ENCODE measurements at places on chromosomes 7 and 10.
A peak's percentile ranks its signal among the peaks of the same experiment; 100 is the strongest.

DNA sequence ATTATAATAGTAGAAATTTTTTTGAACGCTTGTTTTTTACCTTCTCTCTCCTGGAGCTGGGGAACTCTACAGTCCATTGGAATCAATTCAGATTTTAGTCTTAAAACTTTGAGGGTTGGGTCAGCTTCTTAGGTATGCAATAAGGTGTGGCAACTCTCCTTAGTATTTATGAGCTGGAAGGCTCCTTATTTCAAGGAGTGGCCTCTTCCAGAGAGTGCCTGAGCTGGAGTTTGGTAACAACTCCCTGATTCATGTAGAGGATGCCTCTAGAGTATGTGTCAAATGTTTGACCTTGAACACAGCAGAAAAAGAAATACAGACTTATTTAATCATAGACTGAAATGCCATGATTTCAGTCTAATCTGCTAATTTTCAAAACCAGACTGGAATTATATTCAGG lies 11.1 kb downstream of the CDK14 start:
- no peak for DNase-seq

GRCh38 chr7:1693991-1694524 lies 24.0 kb downstream of the ELFN1 start:
- DNase-seq = peak; percentile 62

GRCh38 chr7:69600710-69601519 lies 2.6 kb downstream of the AUTS2 start:
- DNase-seq = no peak

DNA sequence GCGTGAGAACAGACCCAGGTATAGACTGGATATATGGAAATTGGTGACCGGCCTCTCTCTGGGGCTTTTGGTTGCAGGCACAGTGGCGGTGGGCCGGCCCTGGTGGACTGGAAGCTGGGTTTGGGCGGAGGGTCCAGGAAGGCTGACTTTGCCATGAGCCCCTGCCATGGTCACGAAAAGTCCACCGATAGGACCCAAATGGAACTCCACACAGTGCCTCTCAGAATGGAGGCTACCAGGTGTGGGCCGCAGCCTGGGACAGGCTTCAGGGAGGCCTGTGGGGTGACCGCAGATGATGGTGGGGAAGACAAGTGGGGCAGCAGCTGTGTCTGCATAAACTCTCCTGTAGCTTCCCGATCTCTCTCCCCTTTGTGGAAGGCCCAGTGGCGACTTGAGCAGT lies 123.2 kb downstream of the DNAJB6 start:
- DNase-seq = no peak

DNA sequence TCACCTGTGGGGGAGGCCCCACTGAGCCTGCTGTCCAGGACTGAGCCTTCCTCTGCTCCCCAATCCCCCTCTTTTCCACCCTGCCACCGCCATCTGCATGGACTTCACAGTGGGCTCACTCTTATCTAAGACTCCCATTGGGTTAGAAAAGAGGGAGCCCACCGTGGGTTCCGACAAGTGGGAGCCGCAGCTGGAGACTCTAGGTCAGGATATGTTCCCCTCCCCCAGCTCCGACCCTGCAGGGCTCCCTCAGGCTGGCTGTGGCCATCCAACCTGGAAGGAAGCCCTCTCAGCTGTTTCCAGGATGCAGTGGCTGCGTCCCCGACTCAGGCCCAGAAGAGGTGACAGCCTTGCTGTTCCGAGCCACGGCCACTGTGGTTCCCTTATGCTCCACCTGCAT lies 4.8 kb downstream of the WDR86 start:
- no peak for DNase-seq

DNA sequence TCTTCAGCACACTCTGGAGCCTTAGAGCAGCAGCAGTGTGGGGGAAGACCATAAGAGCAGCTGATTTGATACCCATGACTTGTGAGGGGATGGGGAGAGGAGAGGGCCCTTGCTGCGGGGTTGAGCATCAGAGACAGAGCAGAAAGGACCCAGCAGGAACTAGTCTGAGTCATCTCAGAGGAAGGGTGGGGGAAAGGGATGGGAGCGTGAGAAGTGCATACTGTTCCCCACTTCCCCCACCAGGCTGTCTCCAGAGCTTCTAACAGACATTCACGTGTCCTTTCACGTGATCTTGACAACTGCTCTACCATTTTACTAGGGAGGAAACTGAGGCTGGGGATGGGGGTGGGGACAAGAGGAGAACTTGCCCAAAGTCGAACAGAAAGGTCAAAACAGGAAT lies 38.7 kb downstream of the FAM241B start:
- no peak for DNase-seq

DNA sequence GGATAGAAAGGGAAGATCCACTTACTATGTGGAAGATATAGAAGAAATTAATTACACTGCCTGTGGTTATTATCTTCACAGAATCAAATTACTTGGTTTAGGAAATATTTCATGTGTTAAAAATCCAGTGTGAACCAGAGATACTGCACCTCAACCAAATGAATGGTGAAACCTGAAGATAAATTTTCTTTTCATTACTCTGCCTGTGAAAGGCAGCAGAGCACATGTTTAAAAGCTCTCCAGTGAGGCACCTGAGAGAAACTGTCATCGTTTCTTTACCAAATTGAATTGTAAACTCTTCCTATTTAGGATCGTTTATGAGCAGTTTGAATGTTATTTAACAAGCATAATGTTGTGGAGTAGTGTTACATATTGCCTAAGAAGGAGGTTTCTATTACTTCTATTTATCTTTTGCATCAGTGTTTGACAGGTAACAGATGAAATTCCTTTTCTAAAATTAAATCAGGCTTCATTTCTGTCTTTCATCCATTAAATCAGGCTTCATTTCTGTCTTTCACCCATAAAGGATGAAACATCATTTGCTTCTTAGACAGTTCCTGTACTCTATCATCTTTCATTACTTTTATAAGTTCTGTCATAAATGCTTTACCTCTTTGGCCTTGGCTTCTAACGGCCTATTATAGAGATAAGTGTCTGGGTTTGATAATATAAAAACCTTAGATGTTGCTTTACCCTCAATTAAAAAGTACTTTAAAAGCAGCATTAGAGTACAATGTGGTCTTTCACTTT lies 266.6 kb downstream of the NXPH1 start:
- DNase-seq = no peak

GRCh38 chr10:85648279-85648754 lies 718.3 kb downstream of the GRID1 start:
- DNase-seq = peak; percentile 30

DNA sequence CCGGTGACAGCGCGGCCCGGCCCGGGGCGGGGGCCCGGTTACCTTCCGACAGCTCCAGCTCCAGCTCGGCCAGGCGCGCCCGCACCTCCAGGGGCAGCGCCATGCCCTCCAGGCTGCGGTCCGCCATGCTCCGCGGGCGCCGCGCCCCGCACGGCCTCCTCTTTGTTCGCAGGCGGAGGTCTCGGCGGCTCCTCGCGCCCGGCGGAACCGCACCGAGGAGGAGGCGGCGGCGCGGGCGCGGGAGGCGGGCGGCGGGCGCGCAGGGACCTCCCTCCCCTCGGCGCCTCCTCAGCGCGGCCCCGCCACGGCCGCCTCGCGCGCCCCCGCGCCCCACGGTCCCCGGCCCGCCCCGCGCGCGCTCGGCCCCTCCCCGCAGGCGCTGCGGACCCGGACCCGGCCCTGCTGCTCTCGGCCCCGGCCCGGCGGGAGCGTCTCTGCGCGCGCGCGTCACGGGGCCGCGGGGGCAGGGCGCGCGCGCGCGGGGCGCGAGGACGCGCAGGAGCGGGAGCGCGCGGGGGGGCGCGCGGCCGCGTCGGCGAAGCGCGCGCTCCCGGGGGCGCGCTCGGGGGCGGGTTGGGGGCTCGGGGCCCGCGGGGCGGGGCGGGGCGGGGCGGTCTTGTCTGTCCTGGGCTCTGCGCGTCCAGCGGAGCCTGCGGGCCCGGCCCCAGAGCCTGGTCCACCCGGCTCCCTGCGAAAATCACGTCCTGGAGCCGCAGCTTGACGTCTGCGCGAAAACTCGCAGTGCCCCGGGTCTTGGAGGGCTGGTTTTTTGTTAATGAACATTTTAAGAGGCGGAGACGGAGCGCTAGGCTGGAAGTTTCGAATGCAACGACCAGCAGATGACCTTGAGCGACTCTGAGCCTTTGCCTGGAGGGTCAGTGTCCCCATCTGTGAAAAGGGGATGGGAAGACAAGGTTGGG lies at the start of gene DIP2C:
Gene DIP2C, minus strand, starts transcription at position 217 of the 920 bp plus-strand sequence. Its CDS starts 90 bp downstream, at position 127.
- peak; percentile 84 for DNase-seq

DNA sequence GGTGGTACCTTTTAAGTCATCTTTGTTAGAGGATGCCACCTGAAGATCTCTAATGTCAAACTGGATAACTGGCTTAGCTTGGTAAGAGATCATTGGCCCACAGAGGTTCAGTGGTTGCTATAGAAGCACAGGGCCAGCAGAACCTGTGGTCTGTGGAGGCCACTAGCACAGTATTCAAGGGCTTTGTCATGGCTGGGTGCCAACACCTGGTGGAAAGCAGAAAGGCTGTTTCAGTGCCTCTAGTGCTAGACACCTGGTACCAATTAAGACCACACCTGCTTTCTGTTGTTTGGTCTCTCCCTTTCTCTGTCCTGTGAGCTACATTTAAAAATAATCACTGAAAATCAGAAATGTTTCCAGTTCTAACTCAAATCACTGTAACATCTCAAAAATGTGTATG lies 10.0 kb upstream of the PCGF5 start:
- no peak for DNase-seq

- no peak for DNase-seq
Measured at GRCh38 chr7:47651355-47652317, 69.7 kb upstream of the TNS3 start.

GRCh38 chr10:96532523-96532922 lies 18.8 kb upstream of the TLL2 start:
- DNase-seq = no peak

DNA sequence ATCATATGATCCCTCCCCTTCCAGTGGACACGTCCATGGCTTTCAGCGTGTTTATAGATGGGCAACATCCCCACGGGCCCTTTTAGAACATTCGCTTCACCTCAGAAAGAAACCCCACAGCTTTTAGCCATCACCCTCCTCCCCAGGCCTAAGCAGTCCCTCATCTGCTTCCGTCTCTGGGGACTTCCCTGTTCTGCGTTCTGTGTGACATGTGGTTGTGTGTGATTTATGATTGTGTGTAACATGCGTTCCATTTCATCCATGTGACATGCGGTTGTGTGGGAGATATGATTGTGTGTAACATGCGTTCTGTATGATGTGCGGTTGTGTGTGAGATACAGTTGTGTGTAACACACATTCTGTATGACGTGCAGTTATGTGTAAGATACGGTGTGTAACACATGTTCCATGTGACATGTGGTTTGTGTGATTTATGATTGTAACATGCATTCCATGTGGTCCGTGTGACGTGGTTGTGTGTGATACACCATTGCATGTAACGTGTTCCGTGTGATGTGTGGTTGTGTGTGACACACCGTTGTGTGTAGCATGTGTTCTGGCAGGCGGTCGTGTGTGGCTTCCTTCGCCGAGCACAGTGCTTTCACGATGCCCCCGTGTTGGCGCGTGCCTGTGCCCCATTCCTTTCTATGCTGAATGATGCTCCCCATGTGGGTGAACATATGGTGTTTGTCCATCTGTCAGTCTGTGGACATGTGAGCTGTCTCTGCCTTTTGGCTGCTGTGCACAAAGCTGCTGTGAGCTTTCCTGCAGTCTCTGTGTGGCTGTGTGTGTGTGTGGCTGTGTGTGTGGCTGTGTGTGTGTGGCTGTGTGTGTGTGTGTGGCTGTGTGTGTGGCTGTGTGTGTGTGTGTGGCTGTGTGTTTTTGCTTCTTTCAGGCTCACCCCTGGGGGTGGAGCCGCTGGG lies 26.2 kb downstream of the PWWP2B start:
- DNase-seq = no peak

DNA sequence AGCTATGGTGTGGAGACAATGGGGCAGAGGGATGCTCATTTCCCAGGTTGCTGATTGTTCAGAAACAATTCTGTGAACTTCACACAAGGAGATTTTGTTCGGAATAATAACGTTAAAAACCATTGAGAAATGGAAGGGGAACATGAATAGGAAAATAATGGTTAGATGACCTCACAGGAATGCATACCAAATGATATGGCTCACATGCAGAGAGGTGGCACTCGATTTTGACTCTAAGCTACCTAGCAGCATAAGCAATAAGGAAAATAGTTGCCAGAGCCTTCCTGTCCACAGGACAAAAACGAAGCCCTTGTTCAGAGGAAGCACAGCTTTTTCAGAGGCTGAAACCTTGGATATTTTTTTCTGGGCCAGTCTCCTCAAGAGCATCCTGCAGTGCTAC lies 293.1 kb downstream of the ZEB1 start:
- DNase-seq = no peak

DNA sequence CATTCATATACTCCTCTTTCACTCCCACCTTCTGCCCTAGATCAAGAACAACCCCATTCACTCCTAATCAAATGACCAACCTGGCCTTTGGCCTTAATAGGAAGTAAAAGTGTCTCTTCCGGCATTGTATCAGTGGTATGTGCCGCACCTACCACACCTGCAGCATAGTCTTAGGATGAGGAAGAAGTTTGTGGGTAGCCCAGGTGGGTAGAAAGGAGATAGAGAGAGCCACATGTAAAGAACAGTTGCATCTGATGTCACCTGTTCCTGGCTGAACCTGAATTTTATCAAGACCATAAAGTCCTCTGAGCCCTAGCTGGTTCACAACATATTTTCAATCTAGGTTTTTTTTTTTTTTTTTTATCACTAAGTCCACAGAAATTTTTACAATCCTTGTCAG lies 55.5 kb upstream of the PTPN12 start:
- DNase-seq = no peak

DNA sequence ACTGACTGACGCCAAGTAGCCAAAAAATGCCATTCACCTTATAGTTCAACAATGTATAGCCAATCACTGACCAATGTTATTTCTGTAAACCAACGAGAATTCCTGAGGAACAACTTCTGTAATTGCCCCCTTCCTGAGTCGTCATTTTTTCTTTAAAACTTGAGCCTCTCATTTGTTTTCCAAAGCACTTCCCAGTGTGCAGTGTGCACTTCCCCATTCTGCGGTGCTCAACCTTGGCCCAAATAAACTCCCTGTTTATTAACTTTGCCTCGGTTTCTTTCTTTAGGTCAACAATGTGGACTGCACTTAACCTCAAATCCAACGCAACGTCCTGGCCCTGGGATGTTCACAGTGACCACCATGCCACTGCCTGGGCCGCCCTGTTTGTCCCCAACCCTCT lies 15.1 kb downstream of the PKD1L1 start:
- no peak for DNase-seq

DNA sequence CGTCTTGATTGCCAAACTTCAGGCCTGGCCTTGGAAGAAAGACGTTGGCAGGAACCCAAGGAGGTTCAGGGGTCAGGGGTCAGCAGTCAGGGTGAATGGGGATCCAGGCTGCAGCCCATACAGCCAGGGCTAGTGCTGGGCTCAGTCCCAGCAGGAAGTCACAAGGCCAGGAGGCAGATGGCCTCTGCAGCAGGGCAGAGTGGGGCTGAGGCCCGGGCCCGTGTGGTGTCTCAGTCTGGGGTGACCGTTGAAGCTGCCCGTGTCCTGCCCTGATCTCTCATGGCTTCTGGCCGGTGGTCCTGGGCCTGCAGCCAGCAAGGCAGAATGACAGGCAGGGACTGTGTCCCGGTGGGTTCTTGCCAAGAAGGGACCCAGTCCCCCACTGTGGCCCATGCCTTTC lies 26.6 kb upstream of the PURB start:
- no peak for DNase-seq

- no peak for DNase-seq
Measured at GRCh38 chr7:22979861-22980260, 34.1 kb downstream of the HYCC1 start.

- DNase-seq = no peak
Measured at GRCh38 chr10:96497391-96497790, 16.3 kb downstream of the TLL2 start.

- DNase-seq = no peak
Measured at GRCh38 chr7:574661-575395, 55.2 kb upstream of the PDGFA start.

GRCh38 chr7:5692112-5692844 lies 89.2 kb downstream of the RNF216 start:
- peak; percentile 87 for DNase-seq

Measured in testis (tissue), 5 donors.